Aorta (tissue), 5 donors: ENCODE measurements at places on chromosomes 1 and 21. TPM values are rescaled to one million over a fixed set of nuclear protein-coding genes. Genes with fewer than 3 reads are reported as not detected.

- no peaks in the 10 kb centered on the region for H3K36me3 ChIP-seq
- no peak overlapping the region for H3K27ac ChIP-seq
- H3K4me1 ChIP-seq = no peaks in the 10 kb centered on the region
- peak; percentile 68 for DNase-seq
- no peak overlapping the region for H3K4me3 ChIP-seq
Measured at GRCh38 chr1:55378582-55378981, 163.4 kb upstream of the USP24 start.

GRCh38 chr1:16498573-16499413 lies 15.3 kb downstream of the RNU1-1 start:
- H3K27ac ChIP-seq = peak overlapping the region; percentile 28
- DNase-seq = peak; percentile 96
- H3K36me3 ChIP-seq = no peaks in the 10 kb centered on the region
- no peaks in the 10 kb centered on the region for H3K4me1 ChIP-seq
- no peaks in the 10 kb centered on the region for H3K27me3 ChIP-seq

DNA sequence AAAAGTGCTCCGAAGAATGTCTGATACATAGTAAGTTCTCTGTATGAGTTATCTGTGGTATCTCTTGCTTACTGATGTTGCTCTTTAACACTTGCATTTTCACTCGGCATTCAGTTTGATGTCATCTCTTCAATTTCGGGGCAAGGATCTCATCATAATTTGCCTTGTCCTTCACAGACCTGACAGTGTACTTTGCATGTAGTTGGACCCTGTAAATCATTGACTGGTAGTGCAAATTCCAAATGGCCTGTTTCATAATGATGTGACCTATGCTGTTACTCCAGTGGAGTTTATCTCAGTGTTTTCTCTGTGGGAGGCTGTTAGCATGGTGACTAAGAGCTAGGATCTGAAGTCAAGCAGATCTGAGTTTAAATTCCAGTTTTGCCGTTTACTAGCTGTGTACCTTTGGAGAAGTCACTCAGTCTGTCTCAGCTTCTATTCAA lies 34.2 kb upstream of the ABCD3 start:
- H3K4me1 ChIP-seq = no peaks in the 10 kb centered on the region
- DNase-seq = no peak
- H3K36me3 ChIP-seq = no peaks in the 10 kb centered on the region
- no peaks in the 10 kb centered on the region for H3K27me3 ChIP-seq
- no peak overlapping the region for H3K27ac ChIP-seq
- no peak overlapping the region for H3K4me3 ChIP-seq

GRCh38 chr1:14598498-14599182 lies at the start of gene KAZN:
Gene KAZN, plus strand, starts transcription at chr1:14598685.
- H3K36me3 ChIP-seq = no peaks in the 10 kb centered on the region
- no peak within 1 kb of the TSS for H3K4me3 ChIP-seq

GRCh38 chr1:161747801-161748200 lies 1.8 kb upstream of the DUSP12 start:
- H3K27me3 ChIP-seq = no peaks in the 10 kb centered on the region
- DNase-seq = no peak
- H3K27ac ChIP-seq = no peak overlapping the region
- no peaks in the 10 kb centered on the region for H3K4me1 ChIP-seq
- no peak overlapping the region for H3K4me3 ChIP-seq

DNA sequence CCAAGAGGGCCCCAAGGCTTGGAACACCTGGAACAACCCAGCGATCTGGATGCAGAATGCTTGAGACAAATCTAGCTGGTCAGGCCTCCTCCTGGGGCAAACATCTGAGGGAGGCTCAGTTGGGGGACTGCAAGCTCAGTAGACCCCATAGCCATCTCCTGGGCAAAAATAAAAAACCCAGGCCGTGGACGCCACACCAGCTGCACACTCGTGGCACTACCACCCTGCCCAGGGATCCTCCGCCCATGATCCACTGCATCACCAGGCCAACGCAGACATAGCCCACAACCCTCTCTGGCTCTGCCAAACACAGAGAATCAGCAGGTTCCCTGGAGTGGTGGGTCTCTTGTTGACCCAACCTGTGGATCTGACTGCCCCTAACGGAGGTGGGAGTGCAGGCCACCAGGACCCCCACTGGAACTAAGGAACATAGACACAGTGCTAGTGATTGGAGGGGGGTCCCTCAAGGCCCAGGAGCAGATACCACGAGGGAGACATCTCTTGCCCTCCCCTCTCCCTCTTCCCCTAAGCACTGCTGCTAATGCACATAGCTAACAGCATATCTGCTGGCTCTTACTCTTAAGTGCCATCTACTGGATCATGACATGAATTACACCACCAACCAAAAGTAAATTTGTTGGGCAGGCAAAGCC lies 147.2 kb downstream of the CHD1L start:
- DNase-seq = no peak
- H3K4me1 ChIP-seq = no peaks in the 10 kb centered on the region
- H3K27ac ChIP-seq = no peak overlapping the region
- no peaks in the 10 kb centered on the region for H3K27me3 ChIP-seq

The FAM163A gene
- not detected for total RNA-seq

The FAM43B gene
- 0.52 TPM for total RNA-seq

DNA sequence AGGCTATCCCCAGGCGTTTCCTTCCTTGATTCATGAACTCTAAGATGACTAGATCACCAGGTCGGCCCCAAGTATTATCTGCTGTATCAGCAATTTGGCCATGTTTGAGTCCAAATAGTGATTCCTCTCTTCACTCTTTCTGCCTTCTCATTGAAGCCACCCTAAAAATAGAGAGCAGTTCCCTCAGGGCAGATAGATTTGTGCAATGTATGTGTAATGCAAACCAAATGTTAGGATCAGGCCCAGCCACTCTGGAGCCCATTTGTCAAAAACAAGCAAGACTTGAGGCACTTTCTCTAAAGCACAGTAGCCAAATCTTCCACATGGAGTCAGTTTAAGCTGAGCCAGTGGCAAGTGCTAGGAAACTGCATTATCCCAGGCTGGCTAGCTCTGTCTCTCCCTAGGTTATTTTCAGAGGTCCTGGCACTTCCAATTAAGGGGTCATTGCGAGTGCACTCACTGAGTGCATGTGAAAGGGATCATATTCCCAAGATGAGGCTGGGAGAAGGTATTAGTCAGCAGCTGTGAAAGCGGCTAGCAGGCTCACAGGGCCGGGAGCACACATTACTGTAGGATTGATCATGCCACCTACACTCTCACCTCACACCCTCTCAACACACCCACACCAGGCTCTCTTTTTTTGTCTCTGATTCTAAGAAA lies 97.9 kb upstream of the RAB3GAP2 start:
- no peaks in the 10 kb centered on the region for H3K4me1 ChIP-seq
- DNase-seq = no peak
- no peaks in the 10 kb centered on the region for H3K36me3 ChIP-seq
- H3K4me3 ChIP-seq = no peak overlapping the region
- no peak overlapping the region for H3K27ac ChIP-seq

DNA sequence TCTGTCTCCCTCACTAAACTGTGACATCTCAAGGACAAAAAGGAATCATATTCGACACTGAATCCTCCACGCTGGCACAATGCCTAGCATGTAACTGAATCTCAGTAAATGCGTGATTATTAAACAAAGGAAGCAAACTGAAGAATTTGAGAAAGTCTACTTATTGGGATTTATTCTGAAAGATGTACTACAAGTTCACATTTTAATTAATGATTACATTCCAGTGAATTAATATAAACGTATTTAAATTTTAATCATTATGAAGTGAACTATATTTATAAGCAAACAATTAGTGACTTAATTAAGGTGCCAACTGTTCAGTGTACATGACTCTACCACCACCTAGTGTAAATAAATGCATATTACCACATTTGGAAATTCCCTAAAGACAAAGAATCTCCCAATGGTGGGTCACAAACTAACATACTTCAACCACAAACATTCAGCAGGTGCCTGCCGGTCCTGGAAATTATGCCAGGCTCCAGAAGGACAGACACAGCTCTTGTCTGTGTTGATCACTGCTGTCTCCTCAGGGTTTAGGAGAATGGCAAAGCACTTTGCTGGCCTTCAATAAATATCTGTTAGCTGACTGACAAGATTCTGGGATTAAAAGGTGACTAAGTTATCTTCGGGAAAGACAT lies 56.3 kb downstream of the SMYD3 start:
- H3K27ac ChIP-seq = no peak overlapping the region
- H3K4me1 ChIP-seq = peaks cover 1% of the 10 kb centered on the region
- H3K27me3 ChIP-seq = no peaks in the 10 kb centered on the region
- no peak for DNase-seq
- no peak overlapping the region for H3K4me3 ChIP-seq

DNA sequence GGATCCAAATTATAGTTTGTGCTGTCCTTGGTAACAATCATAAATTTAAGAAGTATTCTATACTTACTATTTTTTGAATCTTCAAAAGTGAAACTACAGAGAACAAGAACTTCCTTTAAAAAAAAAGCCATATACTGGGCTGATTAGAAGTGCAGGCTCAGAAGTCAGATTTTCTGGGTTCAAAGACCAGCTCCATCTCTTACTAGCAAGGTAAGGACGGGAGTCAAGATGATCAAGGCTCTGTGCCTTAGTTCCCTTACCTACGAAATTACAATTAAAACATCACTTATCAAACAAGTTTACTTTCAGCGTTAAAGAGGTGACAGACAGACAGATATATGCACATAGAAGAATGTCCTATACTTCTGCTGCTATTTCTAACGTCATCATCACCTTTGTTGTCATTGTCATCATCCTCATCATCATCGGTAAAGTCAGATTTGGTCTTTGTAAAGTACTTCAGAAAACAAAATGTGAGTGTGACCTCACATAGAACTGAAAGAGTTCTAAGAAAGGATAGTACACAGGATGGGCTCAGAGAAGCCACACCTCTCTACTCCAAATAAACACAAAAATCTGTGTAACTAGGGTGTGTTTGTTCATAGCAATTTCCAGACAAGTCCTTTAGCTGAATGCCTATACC lies 178.7 kb downstream of the VAV3 start:
- H3K4me1 ChIP-seq = no peaks in the 10 kb centered on the region
- no peaks in the 10 kb centered on the region for H3K36me3 ChIP-seq
- DNase-seq = no peak
- no peaks in the 10 kb centered on the region for H3K27me3 ChIP-seq
- H3K27ac ChIP-seq = no peak overlapping the region

The OR10K1 gene
- 0.09 TPM for total RNA-seq

DNA sequence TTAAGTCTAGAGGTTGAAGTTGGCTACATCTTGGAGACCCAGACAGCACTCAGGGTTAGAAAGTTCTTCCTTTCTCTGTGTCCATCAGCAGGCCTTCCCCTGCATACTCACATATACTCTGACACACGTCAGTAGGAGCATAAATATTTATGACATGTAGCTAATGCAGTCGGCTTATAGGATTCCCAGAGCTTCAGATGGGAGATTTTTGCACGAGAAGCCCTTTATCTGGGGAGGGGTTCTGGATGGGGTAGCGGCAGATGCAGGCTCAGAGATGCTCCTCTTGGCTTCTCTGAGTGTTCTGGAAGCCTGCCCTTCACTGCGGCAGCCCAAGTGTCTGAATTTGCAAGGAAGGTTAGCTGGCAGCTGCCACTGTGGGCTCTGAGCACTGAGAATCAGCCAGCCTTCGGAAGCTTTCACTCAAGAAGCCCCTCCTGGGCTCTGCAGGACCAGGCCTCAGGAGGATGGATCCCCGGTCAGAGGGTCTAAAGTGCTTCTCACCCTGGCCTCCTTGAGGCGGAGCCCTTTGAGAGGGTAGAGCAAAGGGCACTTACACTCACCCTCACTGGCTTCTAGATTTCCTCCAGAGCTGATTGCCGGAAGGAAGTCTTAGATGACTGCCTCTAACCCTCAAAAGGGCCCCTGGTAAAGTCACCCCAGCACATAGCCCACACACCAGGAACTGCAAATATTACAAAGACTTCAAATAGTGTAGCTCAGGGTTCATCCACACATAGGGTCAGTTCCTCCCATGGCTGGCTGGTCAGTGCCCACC lies 68.1 kb upstream of the NFASC start:
- no peaks in the 10 kb centered on the region for H3K27me3 ChIP-seq
- H3K4me1 ChIP-seq = no peaks in the 10 kb centered on the region
- H3K36me3 ChIP-seq = no peaks in the 10 kb centered on the region
- no peak overlapping the region for H3K4me3 ChIP-seq
- no peak for DNase-seq
- H3K27ac ChIP-seq = no peak overlapping the region

GRCh38 chr1:158354255-158354654 lies 561 bp downstream of the CD1E start:
- DNase-seq = no peak
- no peak overlapping the region for H3K27ac ChIP-seq
- H3K4me1 ChIP-seq = no peaks in the 10 kb centered on the region
- H3K27me3 ChIP-seq = no peaks in the 10 kb centered on the region

The NIT1 gene
- 41.6 TPM for total RNA-seq

The NUP133 gene
- total RNA-seq = 37.3 TPM

The IQCC gene
- 0.62 TPM for total RNA-seq

- H3K4me3 ChIP-seq = no peak overlapping the region
- H3K4me1 ChIP-seq = no peaks in the 10 kb centered on the region
- no peaks in the 10 kb centered on the region for H3K27me3 ChIP-seq
- H3K36me3 ChIP-seq = no peaks in the 10 kb centered on the region
Measured at GRCh38 chr1:86207323-86207722, 50.8 kb upstream of the COL24A1 start.

The OR2G6 gene
- total RNA-seq = not detected

DNA sequence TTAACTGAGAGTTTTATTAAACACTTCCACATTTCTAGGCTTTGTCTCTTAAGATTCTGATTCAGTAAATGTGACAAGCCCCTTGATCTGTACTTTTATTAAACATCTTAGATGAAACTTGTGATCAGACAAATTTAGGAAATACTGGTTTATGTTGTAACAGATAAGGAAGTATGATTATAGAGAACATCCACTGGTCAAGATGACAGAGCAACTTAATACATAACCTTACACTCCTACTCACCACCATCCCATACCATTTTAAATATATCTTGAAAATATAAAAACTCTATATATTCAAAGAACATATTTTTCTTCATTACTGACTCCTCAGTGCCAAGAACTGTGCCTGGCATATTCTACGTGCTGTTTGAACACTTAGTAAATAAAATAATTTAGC lies 217.5 kb downstream of the LRRC40 start:
- no peaks in the 10 kb centered on the region for H3K4me1 ChIP-seq
- H3K27me3 ChIP-seq = no peaks in the 10 kb centered on the region
- DNase-seq = no peak
- H3K4me3 ChIP-seq = no peak overlapping the region

The KLF17 gene
- total RNA-seq = 0.33 TPM

GRCh38 chr1:232477728-232478127 lies 152.2 kb downstream of the SIPA1L2 start:
- no peak for DNase-seq
- H3K36me3 ChIP-seq = no peaks in the 10 kb centered on the region
- H3K27ac ChIP-seq = no peak overlapping the region
- H3K27me3 ChIP-seq = no peaks in the 10 kb centered on the region
- peaks cover 3% of the 10 kb centered on the region for H3K4me1 ChIP-seq

GRCh38 chr1:235843461-235843961 lies 23.2 kb downstream of the LYST start:
- no peaks in the 10 kb centered on the region for H3K36me3 ChIP-seq
- no peak overlapping the region for H3K27ac ChIP-seq
- H3K27me3 ChIP-seq = no peaks in the 10 kb centered on the region
- H3K4me1 ChIP-seq = peaks cover 1% of the 10 kb centered on the region
- no peak overlapping the region for H3K4me3 ChIP-seq
